ELF-1 (cell line): ENCODE measurements at places on chromosomes 2 and 18.

GRCh38 chr2:156511122-156511521 lies 74.9 kb downstream of the GPD2 start:
- no peak for DNase-seq

DNA sequence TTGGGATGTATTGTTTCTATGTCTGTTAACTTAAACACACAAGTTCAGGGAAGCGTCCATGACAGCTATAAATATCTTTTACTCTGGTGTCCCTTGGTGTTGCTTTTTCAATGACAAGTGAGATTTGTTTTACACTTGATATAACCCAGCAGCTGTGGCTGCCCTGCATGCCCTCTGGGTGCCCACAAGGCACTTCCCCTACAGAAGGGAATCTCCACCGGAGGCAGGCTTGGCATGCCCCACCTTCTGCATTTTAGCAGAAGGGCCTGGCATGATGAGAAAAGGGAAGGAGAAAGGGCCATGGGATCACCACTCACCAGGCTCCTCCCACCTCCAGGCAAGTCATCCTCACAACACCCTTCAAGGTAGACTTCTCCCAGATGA lies 68.7 kb downstream of the TMEM247 start:
- no peak for DNase-seq

- no peak for DNase-seq
Measured at GRCh38 chr18:48290162-48290926, 118.8 kb downstream of the ZBTB7C start.

GRCh38 chr18:10247021-10247741 lies 207.3 kb upstream of the APCDD1 start:
- DNase-seq, result no peak

DNA sequence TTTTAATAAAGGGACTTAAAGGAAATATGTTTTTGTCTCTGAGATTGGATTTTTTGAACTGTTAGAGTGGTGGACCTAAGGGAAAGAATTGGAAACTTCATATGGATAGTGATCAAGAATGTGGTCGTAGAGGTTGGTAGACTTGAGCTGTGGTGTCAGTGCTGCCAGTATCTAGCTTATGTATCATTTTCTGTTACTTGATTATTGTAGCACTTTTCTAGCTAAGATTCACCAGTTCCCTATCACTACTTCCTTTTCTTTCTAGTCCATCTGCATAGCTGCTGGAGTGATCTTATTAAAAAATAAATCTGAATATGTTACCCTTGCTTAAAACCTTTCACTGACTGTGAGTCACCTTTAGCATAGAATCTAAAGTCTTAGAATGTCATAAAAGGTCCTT lies 6.0 kb downstream of the ACVR2A start:
- no peak for DNase-seq

- no peak for DNase-seq
Measured at GRCh38 chr18:27712066-27712465, 464.9 kb downstream of the CDH2 start.

DNA sequence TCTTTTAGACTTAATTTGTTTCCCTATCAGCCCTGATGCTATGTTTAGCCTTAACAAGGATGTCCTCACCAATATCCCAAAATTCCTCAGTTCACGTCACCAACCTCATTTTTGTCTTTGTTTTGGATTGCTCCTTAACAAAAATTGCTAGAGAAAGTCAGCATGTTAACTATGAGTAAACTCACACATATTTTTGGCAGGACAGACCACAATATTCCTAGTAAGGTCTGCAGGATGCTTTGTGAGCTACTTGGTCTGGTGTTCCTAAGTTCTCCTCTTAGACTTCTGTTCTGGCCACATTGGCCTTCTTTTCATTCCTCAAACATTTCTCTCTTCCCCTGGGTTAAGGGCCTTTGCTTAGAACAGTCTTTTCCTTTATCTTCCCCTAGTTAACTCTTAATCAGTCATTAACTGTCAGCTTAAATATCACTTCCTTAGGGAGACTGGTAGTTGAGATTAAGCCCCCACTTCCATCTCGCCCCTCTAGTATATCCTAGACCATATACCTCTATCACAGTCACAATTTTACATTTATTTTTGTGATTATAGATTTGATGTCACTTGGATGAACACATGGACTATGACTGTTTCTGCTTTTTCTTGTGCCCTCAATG lies 116.2 kb downstream of the ADCYAP1 start:
- no peak for DNase-seq

DNA sequence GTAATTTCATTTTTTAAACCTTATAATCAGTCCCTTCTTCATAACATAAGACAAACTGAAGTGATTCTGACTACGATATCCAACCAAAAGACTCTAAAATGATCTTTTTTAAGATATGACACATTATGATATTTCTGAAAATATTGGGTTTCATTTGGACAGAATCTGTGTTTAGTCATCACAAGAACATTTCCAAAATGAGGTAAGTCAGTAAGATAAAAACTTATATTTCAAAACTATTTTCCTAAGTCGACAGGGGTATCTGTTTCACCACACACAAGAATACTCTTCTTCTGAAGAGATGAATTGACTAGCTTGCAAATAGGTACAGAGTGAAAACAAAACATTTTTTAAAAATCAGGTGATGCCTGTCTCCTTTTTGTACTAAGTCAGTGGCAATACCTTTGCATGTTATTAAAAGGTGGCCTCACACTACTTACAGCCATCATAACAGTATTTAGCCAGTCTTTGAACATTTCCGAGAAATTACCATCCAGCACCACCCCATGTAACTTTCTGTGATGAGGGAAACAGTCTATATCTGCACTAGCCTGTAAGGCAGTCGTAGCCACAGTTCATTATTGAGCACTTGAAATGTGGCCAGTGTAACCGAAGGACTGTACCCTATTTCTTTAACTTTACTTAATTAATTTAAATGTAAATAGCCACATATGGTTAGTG lies 13.5 kb downstream of the STK39 start:
- DNase-seq, result no peak

- no peak for DNase-seq
Measured at GRCh38 chr2:70024284-70024683, 62.9 kb upstream of the ASPRV1 start.

- DNase-seq, result peak; percentile 46
Measured at GRCh38 chr2:212539072-212539880, 674 bp upstream of the ERBB4 start.

DNA sequence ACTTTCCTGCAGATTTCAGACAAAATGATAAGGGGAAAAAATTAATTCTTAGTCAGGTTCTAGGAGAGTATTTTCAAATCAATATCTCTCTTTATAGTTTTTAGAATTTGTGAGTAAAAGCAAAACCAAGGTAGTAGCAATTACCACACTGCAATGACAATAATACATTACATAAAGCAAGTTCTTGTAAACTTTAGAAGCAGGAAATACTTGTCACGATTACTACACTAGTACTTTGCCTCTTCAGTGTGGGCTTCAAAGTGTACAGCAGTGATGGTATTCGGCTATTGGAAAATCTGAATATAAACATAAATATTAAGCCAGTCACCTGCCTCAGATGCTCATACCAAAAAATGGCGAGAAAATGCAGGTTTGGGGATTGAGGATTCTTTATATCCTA lies 81.0 kb downstream of the ALPK2 start:
- DNase-seq, result no peak

DNA sequence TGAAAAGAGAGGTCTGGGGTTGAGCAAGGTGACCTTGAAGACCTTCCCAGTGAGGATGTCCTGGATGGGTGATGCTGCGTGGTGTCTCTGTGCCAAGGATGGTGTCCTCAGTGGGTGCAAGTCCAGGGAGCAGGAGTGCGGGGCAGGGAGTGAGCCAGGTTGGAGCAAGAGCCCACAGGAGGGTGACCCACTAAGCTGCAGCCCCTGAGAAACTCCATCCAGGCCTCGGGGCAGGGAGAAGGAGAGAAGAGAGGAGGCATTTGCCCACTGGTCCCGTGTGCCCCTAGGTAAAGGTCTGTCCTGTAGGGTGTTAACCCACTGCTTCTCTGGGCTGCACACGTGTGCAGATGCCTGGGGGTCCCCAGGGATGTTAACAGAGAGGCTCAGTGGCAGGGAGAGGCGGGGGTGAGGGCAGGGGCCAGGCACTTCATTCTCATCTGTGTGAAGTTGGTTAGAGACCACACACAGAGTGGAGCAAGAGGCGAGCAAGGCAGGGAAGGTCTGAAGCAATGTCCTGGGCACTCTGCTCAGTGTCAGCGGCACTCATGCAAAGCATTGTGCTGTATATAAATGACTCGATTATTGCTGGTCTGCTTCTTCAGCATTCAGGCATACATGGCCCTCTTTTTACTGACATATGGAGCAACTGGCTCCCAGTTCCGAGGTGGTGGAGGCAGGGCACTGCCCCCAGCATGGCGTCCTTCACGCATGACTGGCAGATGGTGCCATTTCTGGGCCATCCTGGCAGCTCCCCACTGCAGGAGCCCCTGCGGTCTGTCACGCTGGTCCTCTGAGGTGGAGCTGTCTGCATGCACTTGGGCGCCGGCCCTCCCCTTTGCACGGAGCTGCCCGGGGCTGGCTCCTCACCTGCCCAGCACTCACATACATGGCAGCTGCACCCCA lies 117.2 kb upstream of the HS6ST1 start:
- no peak for DNase-seq

DNA sequence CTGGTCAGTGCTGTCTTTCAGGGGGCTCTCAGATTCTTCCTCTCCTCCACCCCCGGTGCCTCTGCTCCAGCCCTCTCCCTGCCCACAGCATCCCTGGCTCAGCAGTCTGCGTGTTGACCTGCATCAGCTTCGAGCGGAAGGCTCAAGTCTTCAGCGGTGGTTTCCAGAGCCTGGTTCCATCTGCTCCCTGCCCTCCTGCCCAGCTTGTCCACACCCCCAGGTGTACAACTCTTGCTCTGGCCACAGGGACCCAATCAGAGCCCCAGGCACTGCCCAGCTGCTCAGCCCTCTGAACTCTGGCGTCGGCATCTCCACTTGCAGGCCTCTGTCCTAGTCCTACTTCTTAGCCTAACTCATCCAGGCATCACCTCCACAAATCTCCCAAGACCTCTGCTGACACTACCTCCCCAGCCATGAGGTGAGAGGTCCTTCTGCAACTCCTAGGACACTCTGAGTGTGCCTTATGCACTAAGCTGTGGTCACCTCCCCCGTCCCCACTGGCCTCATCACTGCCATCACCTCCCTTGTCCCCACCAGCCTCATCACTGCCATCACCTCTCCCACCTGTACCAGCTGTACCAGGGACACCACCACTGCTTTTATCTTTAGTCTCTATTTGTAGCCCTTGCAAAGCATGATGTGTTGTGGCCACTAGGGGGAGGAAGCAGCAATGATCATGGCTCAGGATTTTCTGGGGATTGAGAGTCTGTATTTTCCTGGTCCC lies 60.9 kb downstream of the EDAR start:
- DNase-seq, result no peak

GRCh38 chr2:53969968-53970723 lies 647 bp downstream of the PSME4 start:
- peak; percentile 64 for DNase-seq

GRCh38 chr18:4511166-4511565 lies 56.1 kb upstream of the DLGAP1 start:
- no peak for DNase-seq

GRCh38 chr18:77772177-77772576 lies 522.5 kb downstream of the GALR1 start:
- no peak for DNase-seq

DNA sequence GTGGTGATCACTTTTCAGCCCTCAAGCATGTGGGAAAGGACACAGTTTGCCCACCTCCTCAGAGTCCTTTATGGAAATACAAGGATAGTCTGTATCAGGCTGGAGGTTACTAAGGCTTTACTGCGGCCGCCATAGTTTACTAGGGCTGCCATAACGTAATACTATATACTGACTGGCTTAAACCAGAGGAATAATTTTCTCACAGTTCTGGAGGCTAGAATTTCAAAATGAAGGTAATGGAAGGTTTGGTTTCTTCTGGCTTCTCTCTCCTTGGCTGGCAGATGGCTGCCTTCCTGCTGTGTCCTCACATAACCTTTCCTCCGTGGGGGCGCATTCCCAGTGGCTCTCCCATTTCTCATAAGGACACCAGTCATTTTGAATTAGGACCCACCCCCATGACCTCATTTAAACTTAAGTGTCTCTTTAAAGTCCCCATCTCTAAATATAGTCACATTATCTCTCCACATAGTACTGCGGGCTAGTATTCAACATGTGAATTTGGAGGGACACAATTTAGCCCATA lies 12.5 kb upstream of the ATIC start:
- DNase-seq, result no peak

GRCh38 chr2:52079602-52080001 lies 1047.7 kb upstream of the NRXN1 start:
- no peak for DNase-seq

- no peak for DNase-seq
Measured at GRCh38 chr2:166560022-166560421, 66.0 kb upstream of the SCN7A start.

DNA sequence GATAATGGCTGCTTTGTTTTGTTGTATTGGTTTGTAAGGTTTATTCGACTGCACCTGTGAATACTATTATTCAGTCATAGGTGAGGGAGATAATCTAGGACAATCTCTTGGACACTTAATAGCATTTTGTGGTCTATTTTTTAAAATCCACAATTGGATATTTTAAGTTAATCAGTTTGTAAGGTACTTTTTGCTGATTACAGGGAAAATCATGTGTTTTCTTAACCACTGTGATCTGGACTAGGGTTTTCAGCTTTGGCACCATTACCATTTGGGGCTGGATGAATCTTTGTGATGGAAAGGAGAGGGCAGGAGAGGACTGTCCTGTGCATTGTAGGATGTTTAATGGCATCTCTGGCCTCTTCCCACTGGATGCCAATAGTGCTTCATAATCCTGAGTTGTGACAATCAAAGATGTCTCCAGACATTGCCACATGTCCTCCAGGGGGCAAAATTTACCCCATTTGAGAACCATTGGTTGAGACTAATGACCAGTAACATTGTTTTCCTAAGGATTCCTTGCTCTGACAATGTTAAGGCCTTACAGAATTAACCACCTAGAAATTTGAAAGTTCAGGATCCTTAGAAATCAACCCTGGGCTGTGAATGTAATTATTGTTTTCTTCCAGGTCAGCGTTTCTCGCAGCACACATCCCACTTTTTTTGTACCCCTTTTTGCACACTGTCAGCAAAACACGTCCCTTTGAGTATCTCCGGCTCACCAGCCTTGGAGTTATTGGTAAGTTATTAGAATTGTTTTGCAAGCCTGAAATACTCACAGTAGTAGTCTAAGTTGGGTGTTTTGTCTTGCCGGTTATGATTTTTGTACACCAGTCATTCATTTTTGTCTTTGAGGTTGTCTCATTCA lies 15.6 kb downstream of the CNOT9 start:
- DNase-seq, result no peak

DNA sequence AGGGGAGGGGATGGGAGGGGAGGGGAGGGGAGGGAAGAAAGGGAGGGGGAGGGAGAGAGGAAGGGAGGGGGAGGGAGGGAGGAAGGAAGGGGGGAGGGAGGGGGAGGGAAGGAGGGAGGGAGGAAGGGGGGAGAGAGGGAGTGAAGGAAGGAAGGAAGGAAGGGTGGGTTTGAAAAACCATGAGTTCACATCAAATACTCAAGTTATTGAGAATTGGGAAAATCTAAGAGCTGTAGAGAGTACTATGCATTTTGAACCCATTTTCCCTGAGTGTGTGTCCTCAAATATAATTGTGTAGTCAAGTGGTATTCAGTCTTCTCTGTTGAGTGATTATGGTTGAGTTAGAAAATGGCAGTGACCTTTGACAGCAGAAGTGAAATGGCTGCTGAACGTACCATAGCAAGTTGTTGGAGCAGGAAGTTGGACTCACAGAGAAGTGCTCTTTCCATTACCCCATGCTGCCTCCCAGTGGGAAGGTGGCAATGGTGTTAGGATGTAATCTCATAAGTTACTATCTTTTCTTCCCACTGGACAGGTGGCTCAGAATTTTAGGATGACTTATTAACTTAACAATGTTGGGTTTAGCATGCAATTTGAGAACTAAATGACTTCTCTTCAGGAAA lies 214.6 kb downstream of the SETBP1 start:
- DNase-seq, result peak; percentile 12

GRCh38 chr2:177830881-177831386 lies 241.6 kb downstream of the PDE11A start:
- no peak for DNase-seq
